IPS-NIHi11 (cell line): ENCODE measurements at places on chromosomes 6 and 20.

DNA sequence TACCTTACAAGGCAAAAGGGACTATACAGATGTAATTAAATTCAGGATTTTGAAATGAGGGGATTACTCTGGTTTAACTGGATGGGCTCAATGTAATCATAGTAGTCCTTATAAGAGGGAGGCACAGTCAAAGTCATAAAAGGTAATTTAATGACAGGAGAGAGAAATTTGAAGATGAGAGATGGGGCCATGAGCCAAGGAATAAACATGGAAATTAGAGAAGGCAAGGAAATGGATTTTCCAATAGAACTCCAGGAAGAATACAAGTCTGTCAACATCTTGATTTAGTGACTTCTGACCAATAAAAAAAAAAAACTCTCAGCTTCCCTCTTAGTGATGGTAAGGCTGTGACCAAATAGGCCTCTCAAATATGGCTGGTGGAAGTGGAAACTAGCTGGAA lies 101.9 kb upstream of the BEND3 start:
- no peak for DNase-seq

DNA sequence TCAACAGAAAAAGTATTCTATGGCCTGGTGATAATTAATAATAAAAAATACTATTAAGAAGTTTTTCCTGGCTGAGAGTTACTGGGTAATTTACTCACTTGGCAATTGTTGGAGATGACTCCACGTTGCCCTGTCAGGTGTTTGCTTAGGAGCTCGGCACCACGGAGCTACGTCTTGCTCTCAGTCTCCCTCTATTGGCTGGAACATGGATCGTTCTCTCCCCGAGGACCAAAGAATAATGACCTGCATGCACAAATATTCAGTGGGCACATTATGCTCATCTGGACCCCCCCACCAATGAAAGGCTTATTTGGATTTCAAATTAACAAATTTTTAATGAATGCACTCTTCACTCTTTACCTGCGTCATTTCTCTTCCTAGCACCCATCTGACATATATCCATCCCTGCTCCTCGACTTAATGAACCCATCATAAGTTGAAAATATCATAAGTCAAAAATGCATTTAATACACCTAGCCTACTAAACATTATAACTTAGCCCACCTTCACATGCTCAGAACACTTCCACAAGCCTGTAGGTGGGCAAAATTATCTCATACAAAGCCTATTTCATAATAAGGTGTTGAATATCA lies 71.0 kb upstream of the CD83 start:
- DNase-seq: peak; percentile 77

GRCh38 chr20:23554401-23554800 lies 13.9 kb downstream of the CST9L start:
- no peak for DNase-seq

GRCh38 chr20:37846573-37846972 lies 56.4 kb upstream of the VSTM2L start:
- DNase-seq: peak; percentile 53

DNA sequence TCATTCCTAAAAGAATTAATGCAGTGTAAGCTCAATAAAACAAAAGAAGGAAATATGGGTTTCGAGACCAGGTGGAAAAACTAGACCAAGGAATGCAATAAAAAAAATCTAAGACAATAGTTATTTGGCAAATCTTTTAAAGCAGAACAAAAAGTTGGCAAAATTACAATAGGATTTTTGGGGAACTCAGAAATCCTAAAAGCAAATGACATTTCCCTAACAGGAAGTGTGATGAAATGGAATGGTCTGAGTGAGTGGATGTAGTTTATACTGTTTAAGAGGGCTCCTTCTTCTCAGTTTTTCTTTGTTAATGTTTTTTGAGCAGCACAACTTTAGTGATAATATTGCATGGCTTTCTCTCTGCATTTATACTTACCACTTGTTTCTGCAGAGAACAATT lies 190.0 kb downstream of the PLCB4 start:
- no peak for DNase-seq

- peak; percentile 31 for DNase-seq
Measured at GRCh38 chr6:108492131-108492766, 68.5 kb upstream of the FOXO3 start.

DNA sequence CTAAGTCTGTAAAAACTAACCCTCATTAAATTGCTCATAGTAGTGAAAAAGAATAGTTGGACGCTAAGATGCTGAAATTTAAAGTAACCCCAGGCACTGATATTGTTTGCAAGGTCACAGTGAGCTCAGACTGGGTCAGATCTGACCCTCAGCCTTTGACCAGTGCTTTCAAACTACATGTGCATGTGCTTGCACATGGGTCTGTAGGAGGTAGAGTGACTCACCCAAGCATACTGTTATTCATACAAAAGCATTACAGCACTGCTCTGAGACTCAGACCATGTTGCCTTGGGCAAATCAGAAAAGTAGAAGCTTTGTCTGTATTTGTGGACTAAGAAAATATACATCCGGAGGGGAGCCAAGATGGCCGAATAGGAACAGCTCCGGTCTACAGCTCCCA lies 326.4 kb upstream of the MARCKS start:
- no peak for DNase-seq
